ENCODE measurements at places on chromosomes 5 and 9.

DNA sequence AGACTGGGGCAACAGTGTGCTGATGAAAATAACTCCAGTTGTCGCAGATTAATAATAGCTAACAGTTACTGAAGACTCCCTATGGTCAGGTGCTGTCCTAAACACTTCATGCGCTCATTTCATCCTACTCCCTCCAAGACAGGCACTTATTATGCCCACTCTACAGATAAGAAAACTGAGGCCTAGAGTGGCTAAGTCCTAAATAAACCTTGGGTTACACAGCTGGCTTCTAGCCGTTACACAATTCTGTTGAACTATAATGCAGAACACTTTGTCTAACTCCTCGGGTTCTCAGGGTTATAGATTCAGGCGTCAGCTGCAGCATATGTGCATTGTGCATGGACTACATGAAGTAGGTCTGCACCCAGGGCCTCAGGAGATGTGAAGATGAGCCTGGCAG is 103.9 kb downstream of the DAPK1 start:
- DNase-seq, result no peak

DNA sequence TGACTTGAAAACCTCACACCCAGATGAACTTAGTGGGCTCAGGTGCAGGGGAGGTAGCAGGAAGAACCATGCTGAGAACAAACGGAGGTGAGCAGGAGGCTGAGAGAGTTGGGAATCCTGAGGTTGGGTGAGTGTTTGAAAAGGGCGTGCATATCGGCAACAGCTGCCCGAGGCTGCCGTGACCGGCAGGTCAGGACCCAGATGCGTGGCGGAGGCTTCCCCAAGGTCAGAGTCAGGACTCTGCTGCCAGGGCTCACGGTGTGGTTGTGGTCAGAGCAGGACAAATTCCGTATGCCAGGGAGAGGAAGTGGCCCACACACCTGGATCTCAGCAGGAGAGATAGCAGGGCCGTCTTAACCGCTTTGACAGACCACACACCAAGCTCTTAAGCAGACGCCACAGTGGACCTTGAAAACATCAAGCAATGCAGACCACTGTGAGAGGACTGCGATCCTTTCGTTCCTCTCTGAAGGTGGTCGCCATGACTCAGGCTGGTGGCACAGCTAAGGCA is 43.1 kb downstream of the ADAMTS16 start:
- no peak for DNase-seq

GRCh38 chr9:85909390-85909789 is 31.6 kb upstream of the NAA35 start:
- DNase-seq, result no peak

DNA sequence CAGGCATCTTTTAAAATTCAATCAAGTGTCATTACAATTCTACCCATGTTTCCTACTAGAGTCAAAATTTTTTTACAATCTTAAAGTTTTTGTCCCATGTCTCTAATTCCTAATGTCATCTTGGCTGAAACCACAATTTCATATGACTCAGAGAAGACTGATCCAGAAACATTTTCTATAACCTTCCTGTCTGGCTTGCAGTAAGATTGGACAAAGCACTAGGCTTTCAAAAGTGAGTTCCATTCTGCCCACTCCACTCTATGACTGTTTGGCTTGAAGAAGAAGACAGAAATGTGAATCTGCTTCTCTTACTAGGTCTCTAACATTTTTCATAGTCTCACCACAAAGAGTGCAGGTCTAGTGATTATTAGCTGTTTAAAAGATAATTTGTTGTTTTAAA is 88.8 kb downstream of the NR3C1 start:
- no peak for DNase-seq

GRCh38 chr5:164357395-164358033 is 852.1 kb downstream of the MAT2B start:
- no peak for DNase-seq

- DNase-seq, result no peak
Observed at GRCh38 chr5:172854451-172854871, 20.4 kb downstream of the ERGIC1 start.

- DNase-seq, result peak; percentile 90
Observed at GRCh38 chr5:73947906-73948640, 322.1 kb downstream of the ARHGEF28 start.

GRCh38 chr5:36236801-36237200 is 4.9 kb downstream of the NADK2 start:
- no peak for DNase-seq

GRCh38 chr9:90903766-90904424 is 102.3 kb downstream of the SYK start:
- no peak for DNase-seq

- DNase-seq, result peak; percentile 77
Observed at GRCh38 chr5:72818866-72819534, 2.5 kb downstream of the TNPO1 start.

DNA sequence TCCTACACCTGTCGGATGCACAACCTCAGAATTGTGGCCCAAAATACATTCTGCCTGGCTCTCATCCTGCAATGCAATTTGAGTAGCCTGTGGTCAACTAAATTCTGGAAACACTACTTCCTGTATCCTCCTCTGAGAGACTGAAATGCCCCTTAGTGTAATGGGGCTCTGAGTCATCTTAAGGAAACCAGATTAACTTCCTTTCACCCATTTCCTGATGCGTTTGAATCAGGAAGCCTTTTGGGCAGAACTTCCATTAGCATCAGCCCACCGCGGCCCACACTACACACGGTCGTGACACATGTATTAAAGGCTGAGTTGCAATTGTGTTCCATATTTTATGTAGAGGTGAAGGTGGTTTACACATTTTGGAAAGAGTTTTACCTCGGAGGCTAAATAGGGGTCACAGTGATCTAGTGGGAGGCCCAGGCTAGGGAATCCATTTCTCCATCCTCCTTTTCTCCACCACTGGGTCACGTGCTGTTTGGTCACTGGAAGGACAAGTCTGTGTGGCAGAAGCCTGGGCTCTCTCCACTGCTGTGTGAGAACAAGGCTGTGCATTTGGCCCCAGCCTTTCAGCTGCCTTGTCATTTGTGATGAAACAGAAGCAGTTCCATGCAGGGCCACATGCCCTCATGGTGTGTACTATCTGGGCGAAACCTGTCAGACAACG is 55.9 kb downstream of the DAP start:
- DNase-seq, result no peak

DNA sequence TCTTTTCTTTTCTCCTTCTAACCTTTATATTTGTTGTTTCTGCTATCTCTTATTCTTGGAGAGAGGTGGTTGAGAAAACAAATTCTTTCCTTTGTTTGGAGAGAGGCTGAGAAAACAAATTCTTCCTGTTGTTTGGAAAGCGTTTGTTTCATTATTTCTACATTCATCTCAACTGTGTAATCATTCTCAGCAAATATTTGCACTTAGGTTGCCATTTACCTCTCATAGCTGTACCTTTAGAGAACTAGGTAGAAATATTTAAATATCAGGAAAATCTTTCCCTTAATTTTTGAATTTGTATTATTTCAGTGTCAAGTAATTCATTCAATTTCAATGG is 1824.4 kb upstream of the CDH9 start:
- no peak for DNase-seq

DNA sequence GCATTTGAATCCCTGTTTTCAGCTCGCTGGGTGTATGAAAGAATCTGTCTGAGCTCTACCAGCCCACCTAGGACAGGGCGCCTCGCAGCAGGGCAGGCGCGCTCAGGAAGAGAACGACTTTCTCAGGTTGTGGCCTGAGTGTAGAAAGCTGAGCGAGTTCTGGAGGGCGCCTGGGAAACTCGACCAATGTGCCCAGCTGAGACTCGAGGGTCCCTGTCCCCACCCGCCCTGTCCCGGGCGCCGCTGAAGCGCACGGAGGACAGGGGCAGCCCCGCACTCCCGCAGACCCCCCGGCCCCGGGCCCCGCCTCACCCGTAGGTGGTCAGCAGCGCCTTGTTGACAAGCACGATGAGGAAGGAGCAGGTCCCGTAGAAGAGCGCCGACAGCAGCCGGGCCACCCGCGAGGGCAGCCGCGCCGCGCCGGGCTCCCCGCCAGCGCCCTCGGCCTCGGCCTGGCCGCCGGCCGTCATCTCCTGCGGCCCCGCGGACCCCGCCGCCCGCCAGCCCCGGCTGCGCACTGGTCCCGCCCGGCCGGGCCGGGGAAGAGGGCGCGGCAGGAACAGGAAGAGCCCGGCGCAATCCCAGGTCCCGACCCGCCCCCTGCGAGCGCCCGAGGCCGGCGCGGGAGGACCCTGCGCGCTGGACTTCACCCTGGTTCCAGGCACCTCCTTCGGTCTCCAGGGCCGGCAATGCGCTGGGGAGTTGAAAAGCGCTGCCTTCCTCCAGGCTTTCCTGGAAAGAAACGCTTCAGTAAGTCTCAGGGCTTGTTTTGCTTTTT is at the start of gene SLC35D2:
TSS of gene SLC35D2 (minus strand) at position 547 of the 778 bp plus-strand sequence. CDS start at position 470, 77 bp downstream.
- DNase-seq, result no peak

GRCh38 chr5:64210866-64211265 is 45.2 kb downstream of the RNF180 start:
- no peak for DNase-seq

DNA sequence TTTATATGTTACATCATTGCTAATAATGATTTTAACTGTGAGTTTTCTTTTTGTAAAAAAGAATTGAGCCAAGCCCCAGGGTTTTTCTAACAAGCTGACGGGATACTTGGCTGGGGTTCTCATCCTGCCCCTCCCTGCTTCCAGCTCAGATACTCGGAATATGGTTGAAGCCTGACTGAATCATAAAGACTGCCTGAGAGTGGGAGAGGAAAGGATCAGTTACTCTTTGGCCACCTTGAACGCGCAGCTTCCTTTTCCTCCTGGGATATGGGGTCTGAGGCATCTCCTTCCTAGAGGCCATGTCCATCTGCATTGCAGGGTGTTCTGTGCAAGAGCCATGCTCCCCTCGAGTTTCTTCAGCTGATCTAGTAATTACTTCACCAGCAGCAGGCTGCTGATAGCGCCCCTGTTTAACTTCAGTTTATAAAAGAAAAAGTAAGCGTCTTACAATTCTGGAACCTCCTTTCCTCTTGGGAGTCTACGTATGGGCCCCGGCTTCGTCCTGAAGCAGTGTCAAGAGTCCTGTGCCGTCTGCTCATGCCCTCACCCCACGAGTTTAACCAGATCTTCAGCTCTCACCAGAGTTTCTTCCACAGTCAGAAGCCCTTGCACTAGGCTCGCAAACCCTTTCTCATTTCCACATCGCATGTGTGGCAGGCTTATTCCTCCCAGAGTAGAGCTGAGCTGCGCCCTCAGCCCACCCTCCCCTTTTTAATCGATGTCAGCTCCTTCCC is 130.0 kb downstream of the MVB12B start:
- no peak for DNase-seq

DNA sequence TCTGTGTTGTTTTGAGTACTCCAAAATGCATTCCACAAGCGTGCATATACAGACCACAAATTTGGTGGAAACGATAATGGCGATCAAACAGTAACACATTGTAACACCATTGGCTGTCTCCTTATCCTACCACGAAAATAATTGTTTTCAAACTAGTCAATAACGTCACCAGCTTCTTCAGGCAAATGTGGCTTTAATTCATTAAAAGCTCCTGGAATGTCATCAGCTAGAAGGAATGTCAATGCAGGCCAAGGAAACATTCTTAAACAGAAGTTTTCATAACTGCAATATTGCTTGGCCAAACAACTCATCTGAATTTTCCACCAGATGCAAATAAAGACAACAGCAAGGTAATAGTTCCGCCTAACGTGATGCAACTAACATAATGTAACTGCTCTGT is 71.6 kb upstream of the XPA start:
- DNase-seq, result no peak

DNA sequence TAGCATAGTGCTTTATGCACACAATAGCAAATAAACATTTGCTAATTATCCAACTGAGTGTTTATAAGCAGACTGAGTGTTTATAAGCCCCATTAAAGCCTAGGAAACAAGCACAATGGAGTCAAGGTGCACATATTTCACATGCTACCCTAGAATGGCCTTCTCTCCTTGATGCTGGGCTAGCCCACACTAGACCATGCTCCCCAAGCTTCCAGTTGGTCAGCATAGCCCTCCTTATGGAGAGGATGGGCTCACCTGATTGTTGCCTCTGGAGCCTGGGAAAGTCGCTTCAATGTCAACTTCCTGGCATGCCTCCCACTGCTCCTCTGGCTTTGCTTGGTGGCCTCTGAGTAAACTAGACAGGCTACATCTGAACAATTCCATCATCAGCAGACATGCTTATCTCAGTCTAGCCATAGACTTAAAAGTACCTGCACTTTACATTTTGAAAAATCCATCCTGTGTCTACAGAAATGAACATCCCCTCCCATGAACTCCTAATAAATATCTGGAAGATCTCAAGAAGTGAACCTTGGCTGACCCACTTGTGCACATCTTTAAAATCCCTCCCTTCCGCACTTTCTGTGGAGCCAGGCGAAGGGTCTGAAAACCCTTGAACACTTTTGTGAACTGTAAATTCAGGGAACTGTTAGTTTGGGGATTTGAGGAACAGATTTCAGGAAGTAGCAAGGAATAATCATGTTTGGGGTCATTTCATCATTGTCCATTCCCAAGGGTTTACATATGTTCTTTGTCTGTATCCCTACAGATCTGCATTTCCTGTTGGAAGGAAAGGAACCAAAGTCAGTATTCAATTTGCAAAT is 486.6 kb downstream of the ARHGEF28 start:
- no peak for DNase-seq

GRCh38 chr5:125370461-125371205 is 624.2 kb upstream of the ZNF608 start:
- DNase-seq, result no peak

- DNase-seq, result peak; percentile 1
Observed at GRCh38 chr5:122704247-122705036, 70.4 kb upstream of the SNX2 start.

DNA sequence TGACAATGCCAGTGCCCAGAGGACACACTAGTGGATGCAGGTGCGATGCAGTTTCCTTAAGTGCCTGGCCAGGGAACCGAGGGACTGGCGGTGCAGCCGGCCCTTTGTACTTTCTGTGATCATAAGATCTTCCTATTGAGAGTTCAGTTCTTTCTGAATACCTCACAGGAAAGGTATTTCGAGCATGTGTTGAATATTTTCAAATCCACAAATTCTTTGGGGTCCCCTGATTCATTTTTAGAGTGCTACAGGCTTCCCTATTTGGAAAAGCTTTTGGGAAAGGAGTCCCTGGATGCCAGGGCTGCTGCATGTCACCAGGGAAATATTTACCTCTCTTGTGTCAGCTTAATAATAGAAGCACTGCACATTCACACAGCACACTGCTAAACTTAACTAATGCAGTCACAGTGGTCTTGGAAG is 281.5 kb downstream of the GADD45G start:
- no peak for DNase-seq

- DNase-seq, result no peak
Observed at GRCh38 chr9:33182519-33182918, 15.4 kb upstream of the B4GALT1 start.

- DNase-seq, result no peak
Observed at GRCh38 chr9:76269789-76270188, 124.4 kb downstream of the RFK start.

GRCh38 chr5:54669285-54669684 is 151.7 kb downstream of the SNX18 start:
- no peak for DNase-seq

- DNase-seq, result no peak
Observed at GRCh38 chr5:74294231-74294705, 346.3 kb downstream of the ENC1 start.
